Lung (tissue), 17 donors: ENCODE measurements at places on chromosomes 12 and 14.

GRCh38 chr12:43806737-43807072, 588 bp upstream of the TWF1 start:
- DNase-seq = no peak

- no peak for DNase-seq
Observed at GRCh38 chr14:91075553-91075952, 15.1 kb upstream of the RPS6KA5 start.

- no peak for DNase-seq
Observed at GRCh38 chr12:69348162-69348938, at the start of gene LYZ. Gene LYZ, plus strand, starts transcription at chr12:69348381. Its CDS starts 28 bp downstream, at chr12:69348409.

- peak; percentile 43 for DNase-seq
Observed at GRCh38 chr12:4763549-4763948, 43.3 kb downstream of the GALNT8 start.

DNA sequence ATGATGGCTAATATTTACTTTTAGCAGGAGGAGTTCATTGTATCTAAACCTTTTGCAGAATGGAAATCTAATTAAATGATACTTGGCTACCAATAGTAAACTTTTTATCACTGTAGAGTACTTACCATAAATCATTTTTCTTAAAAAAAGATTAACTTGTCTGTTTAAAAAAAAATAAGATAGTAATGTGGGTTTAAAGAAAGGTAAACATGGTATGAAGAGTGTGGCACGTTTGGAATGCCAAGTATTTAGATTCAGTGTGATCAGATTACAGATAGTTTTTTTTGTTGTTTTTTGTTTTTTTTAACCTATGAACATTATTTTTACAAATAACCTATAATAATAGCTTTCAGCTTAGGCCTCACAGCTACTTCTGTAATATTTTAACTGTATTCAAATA, 25.8 kb downstream of the KTN1 start:
- no peak for DNase-seq
